ENCODE measurements at places on chromosomes 1 and 21.
A peak's percentile ranks its signal among the peaks of the same experiment; 100 is the strongest.

GRCh38 chr1:168134132-168134531 is 2.6 kb downstream of the GPR161 start:
- DNase-seq, result no peak

DNA sequence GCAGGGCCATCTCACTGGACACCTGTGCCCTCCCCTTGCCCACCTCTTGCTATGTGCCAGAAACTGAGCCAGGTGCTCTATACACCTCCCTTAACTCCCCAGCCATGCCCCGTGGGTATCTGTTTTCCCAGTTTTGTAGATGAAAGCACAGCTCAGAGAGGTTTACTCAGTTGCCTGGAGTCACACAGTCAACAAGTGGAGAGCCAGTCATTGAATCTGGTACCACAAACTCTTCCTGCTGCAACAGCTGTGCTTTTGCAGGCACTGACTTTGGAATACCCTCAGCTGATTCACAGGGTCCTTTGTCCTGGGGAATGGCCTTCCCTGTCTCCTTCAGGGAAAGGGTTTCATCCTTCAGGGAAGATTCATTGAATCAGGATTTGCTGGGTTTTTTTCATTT is 22.1 kb downstream of the PAX7 start:
- DNase-seq, result no peak

DNA sequence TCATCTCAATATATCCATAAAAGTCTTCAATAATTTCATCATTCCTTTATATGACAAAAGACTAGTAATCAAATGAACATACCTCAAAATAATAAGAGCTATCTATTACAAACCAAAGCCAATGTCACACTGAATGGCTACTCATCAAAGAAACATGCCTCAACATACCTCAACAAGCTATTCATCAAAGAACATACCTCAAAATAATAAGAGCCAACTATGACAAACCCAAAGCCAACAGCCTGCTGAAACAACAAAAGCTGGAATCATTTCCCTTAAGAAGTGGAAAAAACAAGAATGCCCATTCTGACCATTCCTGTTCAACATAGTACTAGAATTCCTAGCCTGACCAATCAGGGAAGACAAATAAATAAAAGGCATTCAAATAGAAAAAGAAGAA is 1373.7 kb downstream of the BRINP3 start:
- no peak for DNase-seq

DNA sequence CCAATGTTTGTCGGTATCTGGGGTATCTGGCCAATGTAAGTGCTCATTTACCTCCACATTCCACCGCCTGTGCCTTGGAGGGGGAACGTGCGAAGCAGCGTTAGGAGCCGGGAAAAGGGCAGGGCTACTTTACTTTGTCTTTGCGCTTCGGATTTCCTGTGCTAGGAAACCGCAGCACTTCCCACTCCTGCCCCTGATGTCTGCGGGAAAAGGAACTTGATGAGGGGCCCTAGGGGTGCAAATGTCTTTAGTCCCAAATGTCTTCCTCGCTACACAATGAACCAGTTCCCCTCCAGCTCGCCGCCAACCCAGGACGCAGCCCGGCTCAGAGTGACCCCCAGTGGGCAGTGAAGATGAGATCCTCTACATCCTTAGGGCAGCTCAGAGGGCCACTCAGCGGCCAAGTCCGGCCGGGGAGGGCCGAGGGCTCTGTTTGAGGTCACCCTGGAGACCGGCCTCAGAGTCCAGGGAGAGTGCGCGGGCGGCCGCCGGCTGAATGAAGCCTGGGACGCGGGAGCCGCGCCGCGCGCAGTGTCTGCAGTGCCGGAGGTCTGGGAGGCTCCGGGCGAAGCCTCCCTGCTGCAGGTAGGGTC is at the start of gene DYNLT5:
TSS of gene DYNLT5 (plus strand) at position 460 of the 593 bp plus-strand sequence. CDS start 2,200 bp downstream, outside the sequence.
- DNase-seq, result no peak

DNA sequence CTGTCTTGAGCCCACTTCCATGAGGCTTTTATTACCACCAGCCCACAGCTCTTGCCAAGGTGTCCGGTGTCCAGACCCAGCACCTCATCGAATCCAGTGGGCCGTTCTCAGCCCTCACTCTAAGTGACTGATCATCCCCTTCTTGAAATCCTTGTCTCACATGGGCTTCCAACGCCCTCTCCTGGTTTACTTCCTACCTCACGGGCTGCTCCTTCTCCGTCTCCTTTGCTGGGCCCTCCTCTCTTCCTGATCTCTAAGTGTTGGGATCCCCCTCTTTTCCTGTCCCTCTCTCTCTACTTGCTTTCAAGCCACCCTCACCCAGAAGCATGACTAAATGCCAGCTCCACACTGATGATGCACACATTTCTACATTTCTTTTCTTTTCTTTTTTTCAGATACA is 9.0 kb upstream of the RHBG start:
- DNase-seq, result no peak

- peak; percentile 88 for DNase-seq
Observed at GRCh38 chr21:28393279-28393678, 599.4 kb downstream of the LTN1 start.

DNA sequence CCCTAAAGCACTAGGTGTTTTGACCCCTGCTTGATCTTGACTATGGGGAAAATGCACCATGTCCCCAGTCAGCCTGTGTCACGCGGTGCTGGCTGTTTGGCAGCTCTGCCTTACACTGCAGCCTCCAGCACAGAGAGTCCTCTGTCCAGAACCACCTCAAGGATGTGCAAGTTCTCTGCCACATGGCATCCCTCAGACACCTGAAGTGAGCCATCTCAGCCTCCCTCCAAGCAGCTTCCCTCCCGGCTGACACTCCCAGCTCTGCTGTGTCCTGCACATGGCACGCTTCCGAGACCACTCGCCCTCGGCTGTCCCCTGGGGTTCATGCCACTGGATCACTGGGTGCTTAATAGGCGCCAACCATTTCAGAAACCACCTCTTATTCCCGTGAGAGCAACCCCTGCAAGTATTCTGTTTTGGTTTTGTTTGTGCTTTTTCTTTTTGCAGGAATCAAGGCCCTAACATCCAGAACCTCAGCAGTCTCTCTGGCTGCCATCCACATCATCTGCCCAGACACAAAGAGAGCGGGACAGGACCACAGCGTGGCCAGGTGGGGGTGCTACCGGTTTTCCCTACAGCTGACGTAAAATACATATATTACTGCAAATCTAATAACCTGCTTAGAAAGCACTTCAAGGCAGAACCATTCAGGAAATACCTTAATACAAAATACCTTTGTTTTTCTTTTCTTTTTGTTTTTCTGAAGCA is 45.7 kb downstream of the CAPZB start:
- DNase-seq, result peak; percentile 22

- no peak for DNase-seq
Observed at GRCh38 chr1:172533513-172534151, 682 bp downstream of the SUCO start.

DNA sequence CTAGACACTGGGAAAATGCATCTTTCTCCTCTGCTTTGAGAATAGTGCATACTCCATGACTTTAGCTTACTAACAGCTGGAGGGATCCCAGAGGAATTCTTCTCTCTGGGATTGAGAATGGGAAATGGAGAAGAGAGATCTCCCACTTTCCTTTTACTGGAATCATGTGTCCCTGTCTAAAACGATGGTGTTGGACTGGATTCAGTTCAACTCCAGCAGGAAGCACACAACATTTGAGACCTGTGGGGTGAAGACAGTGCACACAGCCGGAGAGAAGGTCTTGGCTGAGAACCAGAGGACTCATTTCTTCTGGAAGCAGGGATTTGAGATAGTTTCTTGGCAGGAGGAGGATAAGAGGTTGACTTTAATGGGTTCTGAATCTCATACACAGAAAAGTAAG is 58.7 kb downstream of the TRABD2B start:
- no peak for DNase-seq

GRCh38 chr1:59046134-59046533 is 250.8 kb upstream of the FGGY start:
- DNase-seq, result no peak

- DNase-seq, result no peak
Observed at GRCh38 chr1:54857746-54858561, 29.0 kb downstream of the DHCR24 start.

DNA sequence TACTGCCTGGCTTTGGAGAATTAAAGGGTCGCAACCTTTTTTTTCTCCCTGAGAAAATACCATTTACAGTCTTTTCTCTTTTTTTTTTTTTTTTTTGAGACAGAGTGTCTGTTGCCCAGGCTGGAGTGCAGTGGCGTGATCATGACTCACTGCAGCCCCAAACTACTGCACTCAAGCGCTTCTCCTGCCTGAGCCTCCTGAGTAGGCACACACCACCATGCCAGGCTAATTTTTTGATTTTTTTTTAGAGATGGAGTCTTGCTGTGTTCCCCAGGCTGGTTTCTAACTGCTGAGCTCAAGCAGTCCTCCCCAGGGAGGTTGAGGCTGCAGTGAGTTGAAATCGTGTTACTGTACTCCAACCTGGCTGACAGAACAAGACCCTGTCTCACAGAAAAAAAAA is 24.6 kb downstream of the UBE4B start:
- no peak for DNase-seq

GRCh38 chr1:51715369-51715768 is 98.5 kb downstream of the OSBPL9 start:
- DNase-seq, result no peak

- DNase-seq, result no peak
Observed at GRCh38 chr1:91567583-91567982, 66.9 kb downstream of the CDC7 start.

DNA sequence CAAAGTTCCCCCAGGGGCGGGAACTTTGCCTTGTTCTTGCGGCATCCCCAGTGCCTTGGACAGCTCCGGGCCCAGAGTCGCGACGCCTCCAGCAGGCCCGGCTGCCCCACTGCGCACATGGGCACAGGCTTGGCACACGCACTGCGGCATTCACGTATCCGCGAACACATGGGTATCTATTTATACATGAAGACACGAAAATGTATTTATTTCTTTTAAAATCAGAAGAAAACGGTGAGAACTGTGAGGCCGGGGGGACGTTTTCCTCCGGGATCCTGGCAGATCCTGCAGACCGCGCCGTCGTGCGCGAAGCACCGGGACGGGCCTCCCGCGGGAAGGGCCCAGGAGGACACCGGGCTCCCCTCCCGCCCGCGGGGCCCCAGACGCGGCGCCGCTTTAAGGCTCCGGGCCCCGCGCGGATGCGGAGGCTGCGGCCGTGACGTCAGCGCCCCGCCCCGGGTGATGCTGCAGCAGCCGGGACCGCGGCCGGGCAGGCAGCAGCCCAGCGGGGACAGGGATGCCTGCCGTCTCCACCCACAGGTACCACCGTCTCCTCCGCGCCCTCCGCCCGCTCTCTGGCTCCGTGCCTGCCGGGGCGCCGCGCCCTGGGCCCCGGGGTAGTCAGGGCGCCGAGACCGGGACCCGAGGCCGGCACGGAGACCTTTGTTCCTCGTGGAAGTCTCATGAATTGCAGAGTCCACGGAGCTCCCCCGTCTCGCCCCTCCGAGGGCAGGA is at the start of gene SLC45A1:
TSS of gene SLC45A1 (plus strand) at position 468 of the 735 bp plus-strand sequence. CDS start 6,216 bp downstream, outside the sequence.
- DNase-seq, result peak; percentile 77

GRCh38 chr1:182121787-182122186 is 60.3 kb upstream of the ZNF648 start:
- DNase-seq, result no peak

All from NCI-H1105 (cell line).